ENCODE measurements at places on chromosomes 1 and 21. TPM values are rescaled to one million over a fixed set of nuclear protein-coding genes. Genes with fewer than 3 reads are reported as not detected.

OR2L8 gene
- total RNA-seq, result 0.45 TPM

PCSK9 gene
- total RNA-seq, result not detected

HHAT gene
- total RNA-seq, result 0.59 TPM

ERG gene
- not detected for total RNA-seq

KIF21B gene
- 55.9 TPM for total RNA-seq

NCDN gene
- 16.6 TPM for total RNA-seq

All from activated naive CD4-positive, alpha-beta T cell treated with anti-CD3 and anti-CD28 coated beads, Interleukin-2, amount 50 U/mL, for 72 hours (primary cell).